ENCODE measurements at places on chromosomes 2 and 18.

DNA sequence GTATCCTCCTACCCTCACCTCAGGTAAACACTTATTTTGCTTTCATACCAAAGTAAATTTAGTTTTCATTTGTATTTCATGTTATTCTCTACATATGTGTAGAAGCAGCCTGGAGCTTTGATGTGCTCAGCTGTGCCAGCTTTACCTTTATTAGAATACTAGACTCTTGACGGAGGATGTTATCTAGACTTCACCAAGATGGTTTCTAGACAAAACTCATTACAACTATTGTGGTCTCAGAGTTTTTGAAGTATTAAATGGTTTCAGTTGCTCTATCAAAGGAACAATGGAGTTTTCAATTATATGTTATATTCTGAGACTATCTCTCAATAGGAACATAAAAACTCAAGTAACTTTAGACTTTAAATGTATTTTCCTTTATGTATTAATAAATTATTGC, 5.0 kb upstream of the IL18RAP start:
- DNase-seq: no peak

GRCh38 chr18:75809926-75810255, 382.4 kb upstream of the SMIM21 start:
- peak; percentile 59 for DNase-seq

GRCh38 chr2:86065512-86065911, 40.2 kb downstream of the POLR1A start:
- DNase-seq: no peak

GRCh38 chr2:19187323-19188020, 171.0 kb downstream of the OSR1 start:
- DNase-seq: no peak

DNA sequence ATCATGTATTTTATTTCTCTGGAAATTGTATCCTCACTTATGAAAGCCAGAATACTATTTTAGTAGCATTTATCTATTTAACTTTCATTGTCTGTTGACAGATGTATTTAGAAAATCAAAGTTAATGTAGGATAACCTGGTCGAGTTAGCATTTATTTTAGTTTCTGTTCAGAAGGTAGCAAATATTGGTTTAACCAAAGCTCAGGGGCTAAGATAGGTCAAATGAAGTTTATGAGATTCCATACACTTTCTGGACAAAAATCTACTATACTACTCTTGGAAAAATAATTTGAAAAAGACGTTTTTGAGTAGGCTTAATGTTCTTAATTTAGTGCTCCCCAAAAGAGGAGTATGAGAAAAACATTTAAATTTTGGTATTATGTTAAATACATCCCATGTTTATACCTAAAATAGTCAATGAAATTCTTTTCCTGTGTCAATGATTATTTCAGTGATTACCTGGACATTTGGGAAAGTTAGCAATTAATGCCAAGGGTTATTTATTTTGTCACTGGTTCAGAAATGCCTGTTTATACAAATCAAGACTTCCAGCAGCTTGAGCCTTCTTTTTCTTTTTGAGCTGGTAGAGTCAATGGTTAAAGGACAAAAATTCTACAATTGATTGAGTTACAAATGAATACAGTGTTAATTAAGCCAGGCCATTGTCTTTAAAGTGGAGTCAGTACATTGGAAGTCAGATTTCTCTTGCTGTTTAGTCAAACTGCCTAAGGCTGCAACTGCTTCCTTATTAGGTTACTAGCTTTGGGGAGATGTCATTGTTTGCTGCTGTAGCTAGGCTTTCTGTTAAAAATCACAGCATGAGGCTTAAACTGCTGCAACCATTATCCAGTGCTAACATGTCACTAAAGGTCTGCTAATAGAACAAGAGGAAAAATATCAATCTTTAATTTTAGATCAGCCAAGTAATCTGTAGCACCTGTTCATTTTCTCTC, 182.3 kb downstream of the CAMKMT start:
- no peak for DNase-seq

- DNase-seq: no peak
Observed at GRCh38 chr2:239376942-239377531, 23.8 kb downstream of the HDAC4 start.

- no peak for DNase-seq
Observed at GRCh38 chr2:69804416-69804815, 25.0 kb upstream of the GMCL1 start.

DNA sequence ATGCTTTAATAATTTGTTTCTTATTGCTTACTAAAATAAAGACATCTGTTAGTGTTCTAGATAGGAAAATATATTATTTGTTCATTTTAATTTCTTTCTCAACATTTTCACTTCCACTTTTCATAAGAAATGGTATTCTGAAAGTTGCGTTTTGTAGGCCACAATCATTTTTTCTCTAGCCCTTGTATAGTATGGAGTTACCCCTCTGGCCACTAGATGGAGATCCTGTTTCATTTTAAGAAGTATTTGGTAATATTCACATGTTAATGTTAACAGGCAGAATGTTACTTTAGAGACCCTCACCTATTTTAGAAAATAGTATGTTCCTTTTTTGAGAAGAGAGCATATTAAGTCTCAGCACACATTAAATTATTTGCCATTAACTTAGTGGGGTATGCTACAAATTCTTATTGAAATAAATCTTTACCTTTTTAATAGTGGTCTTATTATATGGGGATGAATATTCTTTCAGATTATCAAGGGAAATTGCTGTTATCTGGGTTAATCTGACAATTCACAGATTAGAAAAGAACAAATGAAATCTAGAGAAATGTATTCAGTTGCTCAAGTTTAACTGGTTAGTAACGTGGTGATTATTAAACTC, 73.9 kb upstream of the TTC27 start:
- peak; percentile 35 for DNase-seq

DNA sequence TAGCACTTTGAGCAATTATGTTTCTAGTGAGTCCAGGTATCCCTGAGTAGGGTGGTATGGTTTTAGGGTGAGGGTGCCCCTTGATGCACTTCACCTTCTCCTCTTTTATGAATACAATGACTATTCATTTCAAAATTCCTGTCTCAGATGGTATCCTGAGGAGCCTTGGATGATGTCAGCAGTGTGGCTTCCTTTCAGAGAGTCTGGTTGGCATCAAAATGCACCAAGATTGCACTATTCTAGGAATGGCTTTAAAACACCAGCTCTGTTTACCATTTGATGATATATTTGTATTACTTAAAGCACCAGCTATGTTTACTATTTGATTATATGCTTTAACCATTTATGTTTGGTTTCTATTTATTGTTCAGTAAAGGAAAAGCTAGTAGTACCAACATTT, 141.0 kb downstream of the FMNL2 start:
- no peak for DNase-seq

DNA sequence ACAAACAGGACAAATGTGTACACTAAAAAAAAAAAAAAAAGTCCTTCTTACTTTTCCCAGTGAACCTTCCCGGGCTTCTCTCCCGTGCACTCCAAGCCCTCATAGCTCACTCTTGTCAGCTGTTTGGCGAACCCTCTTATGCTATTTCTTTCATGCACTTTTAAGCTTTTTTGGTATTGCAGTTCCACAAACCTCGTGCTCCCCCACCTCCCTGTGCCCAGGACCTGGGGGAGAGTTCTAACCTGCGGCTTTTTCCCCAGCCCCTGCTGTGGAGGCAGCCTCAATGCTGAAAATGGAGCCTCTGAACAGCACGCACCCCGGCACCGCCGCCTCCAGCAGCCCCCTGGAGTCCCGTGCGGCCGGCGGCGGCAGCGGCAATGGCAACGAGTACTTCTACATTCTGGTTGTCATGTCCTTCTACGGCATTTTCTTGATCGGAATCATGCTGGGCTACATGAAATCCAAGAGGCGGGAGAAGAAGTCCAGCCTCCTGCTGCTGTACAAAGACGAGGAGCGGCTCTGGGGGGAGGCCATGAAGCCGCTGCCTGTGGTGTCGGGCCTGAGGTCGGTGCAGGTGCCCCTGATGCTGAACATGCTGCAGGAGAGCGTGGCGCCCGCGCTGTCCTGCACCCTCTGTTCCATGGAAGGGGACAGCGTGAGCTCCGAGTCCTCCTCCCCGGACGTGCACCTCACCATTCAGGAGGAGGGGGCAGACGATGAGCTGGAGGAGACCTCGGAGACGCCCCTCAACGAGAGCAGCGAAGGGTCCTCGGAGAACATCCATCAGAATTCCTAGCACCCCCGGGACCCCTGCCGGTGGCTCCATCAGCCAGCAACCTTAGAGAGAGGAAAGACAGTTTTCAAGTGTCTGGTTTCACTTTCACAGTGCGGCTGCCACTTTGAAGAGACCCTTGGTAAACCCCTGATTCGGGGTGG, 826 bp downstream of the KCNE4 start:
- DNase-seq: no peak

DNA sequence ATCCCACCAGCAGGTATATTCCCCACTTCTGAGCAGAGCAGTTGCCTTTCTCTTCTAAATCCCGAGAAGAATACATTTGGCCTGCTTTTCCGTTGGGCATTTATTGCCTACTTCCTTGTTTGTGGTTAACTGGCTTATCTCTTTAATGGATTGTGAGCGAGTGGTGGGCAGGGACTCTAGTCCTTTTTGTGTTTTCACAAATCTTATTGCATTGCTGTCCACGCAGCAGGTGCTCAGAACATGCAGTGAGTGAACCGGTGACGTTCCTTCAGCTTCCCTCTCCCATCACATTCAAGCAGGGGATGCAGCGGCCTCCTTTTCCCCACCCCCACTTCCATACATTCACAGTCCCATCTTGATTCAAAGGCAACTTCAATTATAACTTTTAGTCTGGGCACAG, 28.9 kb upstream of the GAREM2 start:
- DNase-seq: no peak

DNA sequence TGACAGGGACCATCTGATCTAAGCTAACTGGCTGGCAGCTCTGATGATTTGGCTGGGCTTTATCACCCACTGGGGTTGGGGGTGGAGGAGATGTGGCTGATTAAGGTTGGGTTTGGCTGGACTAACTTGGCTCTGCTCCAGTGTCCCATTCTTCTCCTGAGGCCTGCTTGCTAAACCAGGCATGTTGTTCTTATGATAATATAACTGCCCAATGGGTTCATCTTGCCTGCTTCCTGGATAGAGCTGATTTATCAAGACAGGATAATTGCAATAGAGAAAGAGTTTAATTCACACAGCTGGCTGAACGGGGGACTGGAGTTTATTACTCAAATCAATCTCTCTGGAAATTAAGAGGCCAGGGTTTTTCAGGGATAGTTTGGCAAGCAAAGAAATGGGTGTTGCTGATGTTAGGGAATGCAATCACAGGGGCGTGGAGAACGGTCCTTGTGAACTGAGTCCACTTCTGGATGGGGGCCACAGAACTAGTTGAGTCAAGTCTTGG, 150.4 kb downstream of the PTH2R start:
- no peak for DNase-seq

GRCh38 chr2:241639385-241639784, 1.9 kb downstream of the ATG4B start:
- no peak for DNase-seq

DNA sequence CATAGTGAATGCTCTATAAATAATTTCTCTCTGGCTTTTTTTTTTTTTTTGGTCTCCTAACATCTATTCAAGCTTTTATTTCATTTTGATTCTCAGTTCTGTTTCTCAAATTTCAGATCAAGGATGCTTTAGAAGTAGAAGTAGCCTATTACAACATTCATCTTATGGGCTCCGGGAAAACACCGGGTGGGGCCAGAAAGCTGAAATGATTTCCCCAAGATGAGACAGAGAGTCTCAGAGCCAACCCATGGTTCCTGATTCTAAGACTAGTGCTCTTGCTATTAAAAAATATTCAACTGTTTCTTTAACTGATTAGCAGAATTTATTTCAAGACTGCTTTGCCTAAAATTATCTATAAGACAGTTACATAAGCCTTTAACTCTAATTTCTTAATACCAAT, 147.2 kb upstream of the CCDC68 start:
- DNase-seq: no peak

DNA sequence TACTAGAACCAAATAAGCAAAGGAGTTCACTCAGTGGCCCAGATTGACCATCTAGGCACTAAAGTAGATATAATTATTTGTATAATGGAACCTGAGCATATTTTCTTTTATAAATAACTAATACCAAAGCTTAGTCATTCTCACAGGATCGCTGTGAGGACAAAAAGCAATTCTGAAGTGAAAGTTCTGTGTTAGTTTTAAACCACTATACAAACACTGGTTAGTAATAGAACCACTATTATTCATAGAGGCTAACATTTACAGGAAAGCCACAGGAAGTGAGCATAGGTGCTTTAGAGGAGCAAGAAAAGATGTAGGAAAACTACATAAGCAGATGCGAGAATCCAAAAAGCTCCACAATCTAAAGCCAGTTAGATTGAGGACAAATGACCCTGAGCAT, 364.7 kb downstream of the XIRP2 start:
- DNase-seq: no peak
